Nasal cavity respiratory epithelium epithelial cell of viscerocranial mucosa (primary cell): ENCODE measurements at places on chromosomes 12 and 14. TPM values are rescaled to one million over a fixed set of nuclear protein-coding genes. Genes with fewer than 3 reads are reported as not detected.

The SLCO1A2 gene
- not detected in 2 replicates for total RNA-seq

The KRT86 gene
- total RNA-seq: 0.07 and 1.0 TPM in 2 replicates

The CARMIL3 gene
- total RNA-seq: 0.34 and 0.50 TPM in 2 replicates

The OVCH1 gene
- total RNA-seq: 0.28 TPM in 1 of 2 replicates, not detected in the other

The GARIN6 gene
- not detected in 2 replicates for total RNA-seq

The CLEC6A gene
- not detected in 2 replicates for total RNA-seq

The FGD4 gene
- total RNA-seq: 23.2 and 27.7 TPM in 2 replicates

The PTGER2 gene
- 0.14 TPM in 1 of 2 replicates, not detected in the other for total RNA-seq

The TNFAIP2 gene
- 8.2 and 26.8 TPM in 2 replicates for total RNA-seq

The TSHR gene
- not detected in 2 replicates for total RNA-seq

The CLEC2B gene
- 4.1 and 5.0 TPM in 2 replicates for total RNA-seq

The ACSS3 gene
- under 0.01 and 2.1 TPM in 2 replicates for total RNA-seq

The BHLHE41 gene
- under 0.01 and 1.1 TPM in 2 replicates for total RNA-seq

The LMNTD1 gene
- 0.14 TPM in 1 of 2 replicates, not detected in the other for total RNA-seq

The SERPINA9 gene
- not detected in 2 replicates for total RNA-seq

The NDUFB1 gene
- 79.9 and 186 TPM in 2 replicates for total RNA-seq

The LRRC43 gene
- total RNA-seq: under 0.01 and 0.28 TPM in 2 replicates

The RFLNA gene
- total RNA-seq: 0.34 and 4.0 TPM in 2 replicates

The APOLD1 gene
- total RNA-seq: 2.1 and 4.1 TPM in 2 replicates

The COPS7A gene
- 75.9 and 84.0 TPM in 2 replicates for total RNA-seq

The CMKLR1 gene
- total RNA-seq: not detected in 2 replicates

The ZC3H14 gene
- 49.2 and 70.8 TPM in 2 replicates for total RNA-seq

The SRGAP1 gene
- 9.6 and 17.7 TPM in 2 replicates for total RNA-seq

The TNS2 gene
- 0.34 and 3.1 TPM in 2 replicates for total RNA-seq

The NXPH4 gene
- total RNA-seq: 1.0 and 14.2 TPM in 2 replicates

The MYBPC1 gene
- total RNA-seq: not detected in 2 replicates

The CCDC177 gene
- not detected in 2 replicates for total RNA-seq

The RNASE3 gene
- not detected in 2 replicates for total RNA-seq

The NEK9 gene
- total RNA-seq: 39.3 and 40.4 TPM in 2 replicates

The RTN1 gene
- total RNA-seq: under 0.01 TPM in 1 of 2 replicates, not detected in the other

The SPX gene
- total RNA-seq: 0.21 and 0.68 TPM in 2 replicates

The AP1G2 gene
- 28.7 and 54.4 TPM in 2 replicates for total RNA-seq

The KRT79 gene
- under 0.01 and 0.07 TPM in 2 replicates for total RNA-seq

The GALNT16 gene
- total RNA-seq: not detected in 2 replicates

The SLC8A3 gene
- total RNA-seq: not detected in 2 replicates

The ACADS gene
- total RNA-seq: 5.2 and 6.2 TPM in 2 replicates

The ESR2 gene
- total RNA-seq: under 0.01 and 0.07 TPM in 2 replicates
